Upper lobe of right lung (tissue), 1 donor: ENCODE measurements at places on chromosomes 2 and 18. TPM values are rescaled to one million over a fixed set of nuclear protein-coding genes. Genes with fewer than 3 reads are reported as not detected.

SPATA3 gene
- total RNA-seq = not detected

EVA1A gene
- 41.9 TPM for total RNA-seq

SUMO1 gene
- 75.6 TPM for total RNA-seq

TBR1 gene
- total RNA-seq = not detected

CKAP2L gene
- 0.46 TPM for total RNA-seq

ALLC gene
- total RNA-seq = not detected

IL1F10 gene
- total RNA-seq = not detected
